Lower leg skin (tissue), 4 donors: ENCODE measurements at places on chromosomes 3 and 15.

DNA sequence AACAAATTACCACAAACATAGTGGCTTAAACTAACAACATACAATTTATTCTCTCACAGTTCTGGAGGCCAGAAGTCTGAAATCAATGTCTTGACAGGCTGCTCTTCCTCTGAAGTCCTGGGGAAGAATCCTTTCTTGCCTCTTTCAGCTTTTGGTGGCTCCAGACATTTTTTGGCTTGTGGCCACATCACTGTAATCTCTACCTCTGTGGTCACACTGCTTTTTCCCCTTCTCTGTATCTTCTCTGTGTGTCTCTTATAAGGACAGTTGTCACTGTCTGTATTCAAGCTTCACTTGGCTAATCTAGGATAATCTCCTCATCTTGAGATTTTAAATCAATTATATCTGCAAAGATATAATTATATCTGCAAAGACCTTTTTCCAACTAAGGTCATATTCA, 80.3 kb upstream of the ABHD2 start:
- DNase-seq, result no peak

DNA sequence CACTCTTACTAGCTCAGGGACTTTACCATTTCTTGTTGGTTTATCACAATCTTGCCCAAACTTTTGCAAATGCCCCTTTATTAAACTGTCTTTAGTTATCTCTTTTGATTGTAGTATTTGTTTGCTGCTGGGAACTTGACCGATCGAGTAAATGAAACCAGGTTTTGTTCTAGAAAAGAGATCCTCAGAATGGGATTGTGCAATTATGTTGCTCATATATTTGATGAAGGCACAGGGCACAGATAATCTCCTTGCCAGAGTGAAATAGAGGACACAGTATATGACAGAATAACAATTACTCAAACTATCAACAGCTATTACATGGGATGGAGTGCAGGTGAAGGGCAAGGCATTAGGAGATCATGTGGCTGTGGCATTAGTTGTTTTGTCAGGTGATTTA, 216.6 kb upstream of the RASGRP1 start:
- DNase-seq, result no peak

GRCh38 chr3:179072100-179072438, 460 bp upstream of the ZMAT3 start:
- DNase-seq, result no peak

DNA sequence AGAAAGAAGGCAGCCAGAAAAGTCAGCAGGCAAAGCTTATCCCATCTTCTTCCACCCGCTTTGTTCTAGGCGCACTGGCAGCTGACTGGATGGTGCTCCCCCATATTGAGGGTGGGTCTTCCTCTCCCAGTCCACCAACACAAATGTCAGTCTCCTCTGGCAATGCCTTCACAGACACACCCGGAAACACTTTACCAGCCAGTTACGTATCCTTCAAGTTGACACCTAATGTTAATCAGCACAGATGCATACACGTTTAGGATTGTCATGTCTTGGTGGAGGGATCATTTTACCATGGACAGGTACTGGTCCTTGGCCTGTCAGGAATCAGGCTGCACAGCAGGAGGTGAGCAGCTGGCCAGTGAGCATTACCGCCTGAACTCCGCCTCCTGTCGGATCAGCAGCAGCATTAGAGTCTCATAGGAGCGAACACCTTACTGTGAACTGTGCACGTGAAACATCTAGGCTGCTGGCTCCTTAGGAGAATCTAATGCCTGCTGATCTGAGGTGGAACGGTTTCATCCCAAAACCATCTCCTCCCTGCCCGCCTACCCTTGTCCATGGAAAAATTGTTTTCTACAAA, 59.1 kb upstream of the PYDC2 start:
- DNase-seq, result no peak

DNA sequence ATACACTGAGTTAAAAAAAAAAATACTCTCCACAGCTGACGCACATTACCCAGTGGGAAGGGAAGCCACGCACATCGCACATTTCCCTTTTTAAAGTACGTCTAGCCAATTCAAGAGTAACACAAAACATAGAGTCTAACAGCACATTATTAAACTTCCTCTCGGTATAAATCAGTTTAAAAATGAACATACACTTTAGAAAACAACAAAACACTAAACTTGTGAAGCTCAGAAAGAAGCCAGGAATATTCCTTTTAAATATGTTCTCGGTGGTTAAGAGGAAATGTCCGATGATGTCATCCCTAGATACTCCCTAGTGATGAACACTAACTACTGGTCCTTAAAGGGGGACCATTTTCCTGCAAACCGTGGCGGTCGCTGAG, 721 bp downstream of the MYEF2 start:
- no peak for DNase-seq

DNA sequence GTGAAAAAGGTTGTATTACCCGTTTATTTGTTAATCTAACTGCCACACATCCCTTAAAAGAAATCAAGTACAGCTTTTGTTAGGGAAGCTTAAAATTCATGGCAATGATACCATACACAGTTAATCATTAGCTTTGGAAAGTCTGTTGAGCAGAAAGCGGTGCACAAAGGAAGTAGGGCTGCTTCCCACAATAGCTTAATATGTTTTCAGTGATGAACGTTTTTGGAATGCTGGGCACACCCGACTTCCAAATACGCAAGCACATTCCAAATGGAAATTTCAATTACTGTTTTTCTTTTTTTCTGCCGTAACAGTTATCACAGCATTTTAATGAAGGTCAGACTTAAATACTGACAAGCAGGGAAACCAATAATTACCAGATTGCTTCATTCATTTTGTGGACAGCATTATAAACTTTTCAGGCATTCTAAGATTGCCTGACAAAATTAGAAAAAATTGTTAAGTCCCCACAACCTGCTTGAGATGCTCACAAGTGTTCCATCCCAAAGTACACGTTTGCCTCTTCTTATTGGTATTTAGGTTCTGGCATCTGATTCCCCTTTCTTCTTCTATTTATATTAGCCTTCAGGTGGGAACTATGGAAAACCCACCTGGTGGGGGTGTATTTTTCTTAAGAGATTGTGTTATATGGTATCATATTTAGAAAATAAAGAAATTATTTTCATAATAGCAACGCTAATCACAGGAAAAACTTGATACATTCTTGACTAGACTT, 1.1 kb upstream of the ECT2 start:
- DNase-seq, result no peak

DNA sequence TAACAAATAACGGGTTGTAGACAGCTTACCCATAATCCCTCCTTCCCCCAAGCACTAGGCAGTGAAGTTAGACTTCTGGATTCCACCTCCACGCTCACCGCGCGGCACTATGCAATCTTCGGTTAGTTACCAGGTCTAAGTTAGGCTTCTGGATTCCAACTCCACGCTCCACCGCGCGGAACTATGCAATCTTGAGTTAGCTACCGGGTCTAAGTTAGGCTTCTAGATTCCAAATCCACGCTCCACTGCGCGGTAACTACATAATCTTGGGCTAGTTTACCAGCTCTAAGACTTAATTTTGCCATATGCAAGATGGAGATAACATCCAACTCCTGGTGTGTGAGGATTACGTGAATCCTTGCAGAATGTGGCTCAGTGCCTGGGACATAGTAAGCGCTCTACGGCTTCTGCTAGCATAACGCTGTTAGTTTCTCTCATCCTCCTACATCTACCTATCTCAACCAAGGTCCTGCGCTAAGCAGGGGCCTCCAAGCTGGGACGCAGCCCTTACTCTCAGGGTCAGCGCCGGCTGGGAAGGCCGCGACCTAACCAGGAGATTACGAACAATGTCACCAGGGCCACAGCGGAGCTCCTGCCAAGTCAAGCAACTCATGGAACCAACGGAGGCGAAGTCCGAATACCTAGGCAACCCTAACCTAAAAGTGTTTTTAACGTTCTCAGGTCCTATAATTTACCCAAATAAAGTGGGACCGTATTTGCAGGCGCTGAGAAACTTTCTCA, 497 bp upstream of the RPLP1 start:
- DNase-seq, result peak; percentile 83

DNA sequence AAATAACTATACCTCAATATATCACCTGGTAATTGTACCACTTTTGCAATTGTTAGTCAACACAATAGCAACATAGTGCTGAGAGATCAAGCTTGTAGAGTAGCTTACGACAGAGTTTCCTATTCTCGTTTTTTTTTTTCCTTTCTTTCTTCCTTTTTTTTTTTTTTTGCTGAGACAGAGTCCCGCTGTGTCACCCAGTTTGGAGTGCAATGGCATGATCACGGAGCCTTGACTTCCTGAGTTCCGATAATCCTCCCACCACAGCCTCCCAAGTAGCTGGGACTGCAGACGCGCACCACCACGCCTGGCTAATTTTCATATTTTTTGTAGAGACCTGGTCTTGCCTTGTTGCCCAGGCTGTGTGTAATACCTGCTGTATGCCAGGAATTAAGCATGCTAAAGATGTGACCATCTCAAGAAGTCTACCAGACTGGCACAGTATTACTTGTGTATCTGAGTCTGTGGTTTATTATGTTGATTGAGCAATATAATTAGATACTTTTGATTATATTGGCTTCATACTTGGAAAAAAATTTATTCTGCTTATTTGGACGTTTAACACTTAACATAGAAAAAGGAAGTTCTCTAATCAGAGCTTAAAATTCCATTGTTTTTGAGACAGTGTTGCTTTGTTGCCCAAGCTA, 3.0 kb downstream of the SELENOT start:
- no peak for DNase-seq

DNA sequence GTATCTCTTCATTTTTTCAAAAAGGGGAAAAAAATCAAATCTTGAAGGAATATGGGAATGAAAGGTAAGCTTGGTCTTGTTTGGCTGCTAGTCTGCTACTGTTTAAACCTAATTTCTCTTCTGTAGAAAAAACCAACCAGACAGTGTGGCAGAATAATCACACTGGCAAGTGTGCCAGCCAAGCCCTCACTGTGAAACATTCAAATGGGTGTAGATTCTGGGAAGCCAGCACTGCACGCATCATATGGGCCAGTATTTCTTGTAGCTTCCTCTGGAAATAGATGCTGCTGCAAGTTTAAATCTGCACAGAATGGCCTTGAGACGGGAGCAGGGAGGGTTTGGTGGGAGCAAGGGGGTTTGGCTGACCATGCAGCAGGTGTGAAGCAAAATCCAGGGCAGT, 62.1 kb downstream of the POMGNT2 start:
- DNase-seq, result no peak

GRCh38 chr15:61500523-61500922, 271.4 kb upstream of the RORA start:
- no peak for DNase-seq
